Neural crest cell (in vitro differentiated cells): ENCODE measurements at places on chromosomes 4 and X. TPM values are rescaled to one million over a fixed set of nuclear protein-coding genes. Genes with fewer than 3 reads are reported as not detected.

- DNase-seq = no peak
Measured at GRCh38 chrX:137575596-137576255, 9.8 kb downstream of the ZIC3 start.

DNA sequence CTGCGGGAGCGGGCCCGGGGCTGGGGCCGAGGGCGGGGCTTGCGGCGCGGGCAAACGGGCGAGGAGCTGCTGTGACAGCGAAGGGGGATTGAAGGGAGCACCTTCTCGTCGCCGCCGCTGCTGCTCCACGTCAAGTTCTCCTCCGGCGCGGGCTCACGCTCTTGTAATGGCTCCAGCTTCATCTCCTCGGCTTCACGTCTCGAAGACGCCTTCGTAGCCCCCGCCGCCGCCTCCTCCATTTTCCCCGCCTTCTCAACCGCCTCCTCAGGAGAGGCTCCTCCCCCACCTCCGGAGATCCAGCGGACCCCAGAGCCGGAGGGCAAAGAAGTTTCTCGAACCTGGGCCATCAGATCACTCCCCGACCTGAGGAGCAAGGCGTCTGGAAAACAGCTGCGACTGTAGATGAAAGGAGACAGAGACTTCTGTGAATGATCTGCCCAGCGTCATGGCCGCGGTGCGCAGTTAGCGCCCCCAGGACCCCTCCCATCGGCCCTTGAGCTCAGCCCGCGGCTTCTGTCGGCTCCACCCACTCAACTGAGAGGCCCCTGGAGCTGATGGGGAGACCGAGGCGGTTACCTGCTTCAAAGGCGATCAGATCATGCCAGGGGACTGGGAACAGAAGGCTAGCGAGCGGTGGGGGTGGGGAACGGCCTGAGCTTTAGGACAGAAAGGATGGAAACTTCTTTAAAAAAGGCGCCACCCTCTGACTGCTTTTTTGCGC is 895 bp downstream of the USP51 start:
- peak; percentile 34 for DNase-seq

Gene XG
- total RNA-seq = not detected in 2 replicates

DNA sequence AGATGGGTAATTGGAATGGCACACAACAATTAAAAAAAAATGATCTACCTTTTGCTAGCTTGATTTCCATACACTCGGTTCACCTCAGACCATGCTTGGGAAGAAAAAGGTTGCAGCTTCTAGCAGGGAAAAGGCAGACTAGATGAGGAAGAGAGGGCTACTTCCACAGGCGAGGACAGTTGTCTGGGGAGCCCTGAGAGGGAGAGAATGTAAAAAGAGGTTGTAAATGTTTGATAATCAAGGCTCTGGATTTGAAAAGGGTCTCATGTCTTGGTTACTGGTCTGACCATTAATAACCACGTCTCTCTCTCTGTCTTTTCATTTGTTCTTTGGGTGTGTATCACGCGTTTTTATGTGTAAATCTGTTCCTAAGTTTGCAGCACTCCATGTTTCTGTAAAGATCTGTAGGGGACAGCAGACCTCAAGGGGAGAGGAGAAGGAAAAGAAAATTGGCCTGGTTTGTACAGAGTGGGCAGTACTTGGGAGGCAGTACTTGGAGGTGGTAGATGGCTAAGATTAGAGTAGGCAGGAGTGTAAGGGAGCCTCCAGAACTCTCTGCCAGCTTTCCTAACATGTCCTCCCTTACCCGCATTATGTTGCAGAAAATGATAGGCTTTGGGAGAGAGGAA is 750 bp downstream of the ARMCX5 start:
- DNase-seq = no peak

DNA sequence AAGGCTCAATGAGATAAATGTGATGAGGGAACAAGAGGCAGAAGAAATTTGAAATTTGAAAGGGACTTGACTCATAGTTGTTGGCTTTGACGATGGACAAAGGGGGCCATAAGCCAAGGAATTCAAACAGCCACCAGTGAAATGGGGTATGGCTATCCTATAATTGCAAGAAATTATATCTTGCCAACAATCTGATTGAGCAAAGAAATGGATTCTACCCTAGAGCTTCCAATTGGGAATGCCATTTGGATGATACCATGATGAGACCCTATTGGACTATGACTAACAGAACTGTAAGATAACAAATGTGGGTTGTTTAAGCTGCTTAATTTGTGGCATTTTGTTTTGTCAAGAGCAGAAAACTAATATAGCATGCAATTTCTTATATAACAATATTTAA is 270.1 kb upstream of the ARSJ start:
- no peak for DNase-seq

- DNase-seq = no peak
Measured at GRCh38 chrX:29662101-29662500, 553.3 kb upstream of the MAGEB2 start.

GRCh38 chr4:80173401-80173800 is 23.9 kb upstream of the PRDM8 start:
- no peak for DNase-seq

Gene CSN1S1
- not detected in 2 replicates for total RNA-seq

Gene SPANXN4
- not detected in 2 replicates for total RNA-seq

Gene PNMA6F
- total RNA-seq = not detected in 2 replicates

GRCh38 chr4:10015140-10015753 is 6.0 kb downstream of the SLC2A9 start:
- DNase-seq = peak; percentile 36
